Tibial artery (tissue), 4 donors: ENCODE measurements at places on chromosomes 6 and 20.

GRCh38 chr6:46393940-46394337, 97.3 kb downstream of the RCAN2 start:
- no peak for DNase-seq

- DNase-seq = no peak
These were observed 178.3 kb downstream of the SYNDIG1 start for GRCh38 chr20:24647713-24648112.

DNA sequence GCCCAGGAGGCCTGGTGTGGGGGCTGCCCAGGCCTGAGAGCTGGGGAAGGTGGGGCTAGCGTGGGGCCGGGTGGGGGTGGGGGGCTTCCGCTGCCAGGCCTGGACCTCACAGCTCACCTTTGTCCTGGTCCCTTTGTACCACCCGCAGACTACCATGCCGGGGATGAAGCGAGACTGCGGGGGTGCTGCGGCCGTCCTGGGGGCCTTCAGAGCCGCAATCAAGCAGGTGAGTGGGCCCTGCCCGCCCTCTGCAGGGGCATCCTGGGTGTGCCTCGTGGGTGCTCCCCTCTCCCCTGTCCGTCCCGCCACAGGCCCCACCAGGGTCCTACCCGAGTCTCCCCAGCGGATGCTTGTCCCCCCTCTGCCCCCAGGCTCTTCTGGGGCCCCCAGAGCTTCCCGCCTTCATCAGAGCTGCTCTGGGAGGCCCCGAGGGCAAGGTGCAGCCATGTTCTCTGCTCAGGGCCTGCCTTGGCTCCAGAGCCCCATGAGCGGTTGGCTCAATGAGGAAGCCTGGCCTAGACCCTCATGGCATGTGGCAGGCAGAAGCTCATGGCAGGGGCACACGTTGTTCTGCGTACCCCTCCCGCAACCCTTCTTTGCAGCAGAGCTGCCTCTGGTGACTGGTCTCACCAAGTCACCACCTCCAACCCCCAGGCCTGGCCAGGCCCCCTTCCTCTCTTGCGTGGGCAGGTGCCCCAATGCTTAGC, 14.5 kb downstream of the NPEPL1 start:
- DNase-seq = no peak

GRCh38 chr6:235763-236360, 56.4 kb upstream of the DUSP22 start:
- no peak for DNase-seq

DNA sequence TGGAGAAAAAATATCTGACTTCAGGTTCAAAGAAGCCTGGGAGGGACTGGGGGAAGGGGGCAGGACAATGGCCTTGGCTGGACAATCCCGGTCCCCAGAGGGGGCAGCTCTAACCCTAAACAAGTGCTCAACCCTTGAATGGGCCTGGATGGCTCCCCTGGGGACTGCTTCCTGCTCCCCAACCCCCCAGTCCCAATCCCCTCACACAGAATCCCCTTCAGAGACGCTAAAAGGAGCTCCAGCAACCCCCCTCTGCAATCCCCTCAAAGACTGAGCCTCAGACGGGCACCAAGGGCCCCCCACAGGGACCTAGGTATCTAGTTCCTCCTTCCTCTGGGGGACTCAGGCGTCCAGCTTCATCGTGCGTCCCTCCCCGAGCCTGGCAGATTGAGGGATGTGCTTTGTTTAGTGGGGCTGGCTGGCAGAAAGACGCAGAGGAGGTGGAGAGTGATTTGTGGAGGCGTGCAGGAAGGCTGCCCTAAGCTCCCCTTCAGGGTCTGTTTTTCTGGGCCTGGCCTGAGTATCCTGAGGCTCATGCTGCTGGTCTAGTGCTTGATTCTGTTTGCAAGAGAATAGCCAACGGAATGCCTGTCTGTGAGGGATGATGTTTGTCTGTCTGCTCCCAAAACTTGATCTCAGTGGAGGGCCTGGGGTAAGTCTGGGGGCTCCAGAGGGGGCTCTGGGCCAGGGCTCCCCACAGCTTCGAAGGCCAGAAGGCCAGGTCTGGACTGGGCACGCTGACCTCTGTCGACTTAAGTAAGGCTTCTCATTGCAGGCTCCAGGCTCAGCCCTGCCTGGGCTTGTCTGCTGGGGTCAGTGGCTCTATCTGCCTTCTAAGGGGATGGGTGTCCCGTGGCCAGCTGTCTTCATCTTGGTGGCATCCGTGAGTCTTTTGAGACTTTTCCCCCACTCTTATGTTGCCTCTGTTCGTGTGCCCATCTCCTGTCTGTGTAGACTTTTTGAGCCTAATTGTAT, 1.7 kb upstream of the POU5F1 start:
- DNase-seq = no peak

- DNase-seq = no peak
These were observed 162.7 kb upstream of the MARCKS start for GRCh38 chr6:113694278-113695077.

DNA sequence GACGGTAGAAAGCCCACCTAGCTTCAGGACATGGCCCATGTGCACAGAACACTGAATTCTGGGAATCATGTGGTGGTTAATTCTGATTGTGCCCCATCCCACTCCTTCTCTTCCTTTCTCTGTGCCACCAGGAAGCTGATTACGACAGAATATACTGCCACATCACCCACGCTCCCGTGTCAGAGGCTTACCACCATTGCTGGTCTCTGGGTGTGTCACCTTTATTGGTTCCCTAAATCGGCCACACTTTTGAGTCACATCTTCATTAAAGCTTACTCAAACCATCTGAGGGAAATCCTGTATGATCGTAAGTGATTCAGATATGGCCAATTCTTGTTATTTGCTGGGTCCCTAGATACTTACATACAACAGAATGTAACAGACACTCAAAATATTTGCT, 3.1 kb downstream of the TRMT6 start:
- DNase-seq = no peak

DNA sequence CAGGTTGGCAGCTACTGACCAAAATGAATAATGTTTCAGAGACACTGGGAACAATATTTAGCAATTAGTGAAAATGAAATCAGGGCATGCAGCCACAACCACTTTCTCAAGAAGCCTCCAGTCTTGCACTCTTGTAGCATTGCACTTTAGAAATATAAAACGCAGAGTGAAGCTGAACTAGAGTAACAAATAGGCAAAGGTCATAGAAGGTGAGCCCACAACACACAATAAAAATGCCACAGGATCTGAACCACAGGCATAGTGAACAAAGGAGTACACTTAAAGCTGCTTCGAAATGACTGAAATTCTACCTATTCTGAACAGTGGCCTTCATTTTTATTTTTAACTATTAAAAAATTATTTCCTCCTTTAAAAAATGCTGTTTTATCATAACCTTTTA, 25.0 kb downstream of the DDO start:
- no peak for DNase-seq

- no peak for DNase-seq
These were observed 60.2 kb upstream of the ZFP64 start for GRCh38 chr20:52251827-52252226.

DNA sequence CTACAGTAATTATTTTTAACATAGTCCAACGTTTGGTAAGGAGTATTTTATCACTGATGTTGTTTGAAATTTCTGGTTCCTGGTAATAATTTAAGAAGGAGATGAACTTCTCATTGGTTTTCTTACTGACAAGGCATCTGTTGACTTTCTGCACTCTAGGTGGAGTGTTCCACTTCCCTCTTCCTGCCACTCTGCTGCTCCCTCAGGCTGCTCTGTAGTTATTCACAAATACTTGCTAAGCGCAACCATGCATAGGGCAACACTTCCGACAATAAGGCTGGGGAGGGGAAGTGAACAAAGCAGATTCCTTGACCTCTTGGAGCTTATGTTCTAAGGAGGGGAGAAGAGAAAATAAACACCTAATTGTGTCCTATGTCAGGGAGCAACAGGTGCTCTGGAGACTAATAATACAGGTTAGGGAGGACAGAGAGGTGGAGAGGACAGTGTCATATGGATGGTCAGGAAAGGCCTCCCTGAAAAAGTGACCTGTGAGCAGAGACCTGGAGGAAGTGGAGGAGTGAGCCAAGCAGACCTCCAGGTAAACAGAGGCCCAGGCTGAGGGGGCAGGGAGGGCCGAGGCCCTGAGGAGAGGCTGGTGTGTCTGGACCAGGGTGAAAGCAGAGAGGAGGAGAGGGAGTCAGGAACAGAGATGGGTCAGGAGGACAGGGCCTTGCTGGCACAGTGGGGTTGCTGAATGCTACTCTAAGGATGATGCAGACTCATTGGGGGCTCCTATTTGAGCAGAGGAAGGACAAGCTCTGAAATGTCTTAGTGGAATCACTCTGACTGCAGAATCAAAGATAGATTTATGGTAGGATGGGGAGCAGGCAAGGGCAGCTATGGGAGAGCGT, 134.8 kb upstream of the SLC24A3 start:
- DNase-seq = no peak

GRCh38 chr6:31247813-31248212, 24.1 kb downstream of the HLA-C start:
- no peak for DNase-seq

GRCh38 chr6:30615219-30615957, 1.7 kb downstream of the PPP1R10 start:
- DNase-seq = peak; percentile 37

DNA sequence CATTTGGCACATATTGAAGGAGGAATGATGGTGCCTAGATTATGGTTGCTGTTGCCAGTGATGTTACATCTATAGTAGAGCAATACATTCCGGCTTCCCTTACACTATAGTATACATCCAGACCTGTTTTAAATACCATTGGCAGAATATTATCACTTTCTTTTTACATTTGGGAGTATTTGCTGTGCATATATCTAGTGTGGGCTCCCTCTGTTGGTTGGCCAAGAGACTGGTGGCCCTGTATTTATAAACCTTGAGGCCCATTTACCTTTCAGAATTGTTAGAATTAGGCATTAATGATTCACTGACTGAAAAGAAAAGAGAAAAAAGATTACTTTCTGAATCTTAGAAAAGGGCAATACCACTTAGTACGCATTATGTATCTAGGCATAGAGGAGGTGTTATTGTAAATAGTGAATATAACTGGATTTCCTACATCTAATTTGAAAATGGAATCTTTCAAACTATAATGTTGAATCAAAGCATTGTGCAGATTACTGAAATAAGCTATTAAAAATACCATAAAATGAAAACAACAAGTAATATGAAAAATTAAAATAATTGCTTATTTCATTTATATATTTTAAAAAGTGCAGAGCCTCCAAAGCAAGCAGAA, 628.8 kb upstream of the MAN1A1 start:
- no peak for DNase-seq

- no peak for DNase-seq
These were observed 1.1 kb downstream of the SPTLC3 start for GRCh38 chr20:13009682-13010406.

GRCh38 chr6:111793711-111794111, 79.5 kb downstream of the FYN start:
- no peak for DNase-seq

GRCh38 chr6:1255636-1256365, 56.1 kb upstream of the FOXQ1 start:
- no peak for DNase-seq

DNA sequence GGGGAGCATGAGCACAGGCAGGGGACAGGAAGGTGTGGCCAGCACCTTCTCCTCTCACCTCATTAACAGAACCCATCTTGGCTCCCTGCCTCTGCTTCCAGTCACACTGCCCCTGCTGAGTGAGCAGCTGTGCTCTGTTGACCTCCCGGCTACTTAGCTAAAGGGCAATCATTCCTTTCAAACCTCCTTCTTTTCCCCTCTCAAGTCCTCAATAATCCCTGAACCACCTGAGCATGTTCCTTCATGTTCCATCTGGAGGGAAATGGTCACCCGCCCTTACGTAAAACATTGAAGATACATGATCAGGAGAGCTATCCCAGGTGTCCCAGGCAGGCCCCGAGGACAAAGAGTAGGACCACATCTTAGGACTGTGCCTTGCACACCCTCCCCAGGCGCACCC, 21.7 kb upstream of the MRPS10 start:
- DNase-seq = no peak

- no peak for DNase-seq
These were observed 22.6 kb upstream of the BTN3A2 start for GRCh38 chr6:26342106-26343004.

- DNase-seq = peak; percentile 62
These were observed 381 bp downstream of the MAP3K7 start for GRCh38 chr6:90586546-90586835.

- DNase-seq = no peak
These were observed 69.3 kb downstream of the ABHD12 start for GRCh38 chr20:25321262-25321831.

DNA sequence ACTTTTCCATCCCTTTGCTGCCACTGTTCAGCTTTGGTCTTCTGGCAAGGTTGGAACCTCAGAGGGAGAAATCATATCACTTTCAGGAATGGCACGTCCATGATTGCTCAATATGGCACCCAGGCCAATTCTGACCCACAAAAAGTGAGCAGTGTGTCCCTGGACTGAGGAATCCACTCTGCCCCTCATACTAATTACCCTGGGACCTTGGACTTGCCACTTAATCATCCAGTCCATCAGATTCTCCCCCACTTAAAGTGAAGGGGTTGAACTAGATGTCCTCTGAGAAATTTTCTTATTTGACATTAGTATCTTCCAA, 449.3 kb upstream of the CITED2 start:
- DNase-seq = no peak

DNA sequence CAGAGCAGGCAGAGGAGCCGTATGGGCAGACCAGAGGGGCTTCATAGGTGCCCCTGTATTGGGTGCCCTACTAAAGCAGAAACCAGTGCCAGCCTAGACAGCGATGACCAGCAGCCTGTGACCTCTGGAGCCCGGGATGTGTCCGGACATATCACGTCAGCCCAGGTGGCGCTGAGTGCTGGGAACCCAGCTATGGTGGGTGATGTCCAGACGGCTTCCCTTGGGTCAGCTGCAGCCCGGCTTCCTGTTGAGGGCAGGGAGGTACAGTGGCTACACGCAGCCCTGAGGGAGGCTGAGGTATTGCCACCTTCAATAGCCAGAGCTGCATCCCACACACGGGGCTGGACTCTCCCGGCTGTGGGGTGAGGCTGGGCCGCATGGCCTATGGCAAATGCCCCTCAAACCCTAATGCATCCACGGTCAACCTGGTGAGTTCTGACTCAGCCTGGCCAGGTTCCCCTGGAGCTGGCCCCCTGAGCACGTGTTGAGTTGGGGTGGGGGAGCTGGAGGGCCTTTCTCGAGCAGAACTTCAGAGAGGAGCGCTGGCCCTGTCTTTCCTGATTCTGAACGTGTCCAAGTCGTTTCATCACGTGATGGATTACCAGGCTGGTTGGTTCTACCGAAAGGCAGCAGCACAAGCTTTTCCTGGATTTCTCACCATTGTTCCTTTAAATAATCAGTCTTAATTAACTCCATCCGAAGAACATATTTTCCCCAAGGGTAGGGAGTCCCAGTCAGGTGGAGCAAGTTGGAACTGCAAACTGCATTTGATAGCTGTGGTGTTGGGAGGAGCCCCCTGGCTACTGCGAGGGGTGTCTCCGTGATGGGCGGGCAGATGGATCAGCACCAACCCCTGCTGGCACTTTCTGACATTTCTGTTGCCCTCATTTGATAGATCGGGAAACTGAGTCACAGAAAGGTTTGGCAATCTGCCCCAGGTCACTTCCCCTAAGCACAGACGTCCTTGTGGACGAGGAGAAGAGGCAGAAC, 7.1 kb upstream of the MYT1 start:
- no peak for DNase-seq

GRCh38 chr6:154127657-154128056, 88.6 kb downstream of the OPRM1 start:
- no peak for DNase-seq
